ENCODE measurements at places on chromosomes 12 and 14. TPM values are rescaled to one million over a fixed set of nuclear protein-coding genes. Genes with fewer than 3 reads are reported as not detected.

The ADCY4 gene
- total RNA-seq: 0.85 TPM

The ACSS3 gene
- under 0.01 TPM for total RNA-seq

The PPP4R4 gene
- total RNA-seq: 17.4 TPM

The KRT2 gene
- total RNA-seq: not detected

The TAS2R10 gene
- total RNA-seq: not detected

The FOXN3 gene
- total RNA-seq: 32.3 TPM

The FITM1 gene
- total RNA-seq: 0.34 TPM

The ASPG gene
- under 0.01 TPM for total RNA-seq

The MYF6 gene
- total RNA-seq: not detected

The OTOGL gene
- total RNA-seq: not detected

The SEL1L gene
- 194 TPM for total RNA-seq

The BDKRB1 gene
- 0.71 TPM for total RNA-seq

The PNN gene
- total RNA-seq: 33.5 TPM

The KLHL33 gene
- not detected for total RNA-seq

The OTX2 gene
- 0.68 TPM for total RNA-seq

The NAV3 gene
- 6.2 TPM for total RNA-seq

The LPAR5 gene
- 5.1 TPM for total RNA-seq

The PLEKHA5 gene
- 18.8 TPM for total RNA-seq

The GPR132 gene
- under 0.01 TPM for total RNA-seq

The SDR9C7 gene
- total RNA-seq: 2.7 TPM

The GLI1 gene
- 0.14 TPM for total RNA-seq

The FIGNL2 gene
- not detected for total RNA-seq

The BBS10 gene
- total RNA-seq: 14.2 TPM

The ANG gene
- 1.7 TPM for total RNA-seq

The ZC2HC1C gene
- total RNA-seq: 0.68 TPM

The RIN3 gene
- total RNA-seq: 7.2 TPM

The GYS2 gene
- not detected for total RNA-seq

The AQP2 gene
- not detected for total RNA-seq

The NUBPL gene
- total RNA-seq: 10.3 TPM

The PRH2 gene
- total RNA-seq: not detected

The TSHR gene
- total RNA-seq: not detected

The HOXC10 gene
- total RNA-seq: not detected

The MYL2 gene
- not detected for total RNA-seq

The SVOP gene
- not detected for total RNA-seq

The SYNE2 gene
- total RNA-seq: 109 TPM

The ISCU gene
- 229 TPM for total RNA-seq

The VIPAS39 gene
- total RNA-seq: 20.3 TPM

The RNU4-1 gene
- total RNA-seq: not detected

The IGF1 gene
- total RNA-seq: not detected

The PALS1 gene
- total RNA-seq: 28.0 TPM

The MDGA2 gene
- total RNA-seq: not detected

The SYT10 gene
- not detected for total RNA-seq

The CLEC2A gene
- not detected for total RNA-seq

The GUCY2C gene
- total RNA-seq: not detected

The KANSL2 gene
- 87.1 TPM for total RNA-seq

The CCDC196 gene
- not detected for total RNA-seq

The ACSM4 gene
- total RNA-seq: not detected

The RDH11 gene
- 133 TPM for total RNA-seq

The PPP4R3A gene
- total RNA-seq: 143 TPM

The RNASE4 gene
- 3.8 TPM for total RNA-seq

The TTLL5 gene
- 26.8 TPM for total RNA-seq

The CLEC7A gene
- total RNA-seq: under 0.01 TPM

The NPFF gene
- not detected for total RNA-seq

The CEP170B gene
- 72.1 TPM for total RNA-seq

The HAL gene
- 0.68 TPM for total RNA-seq

The DTD2 gene
- total RNA-seq: 45.5 TPM

The FOXN4 gene
- not detected for total RNA-seq
